CD4-positive, alpha-beta T cell (primary cell): ENCODE measurements at places on chromosomes 2 and 18. TPM values are rescaled to one million over a fixed set of nuclear protein-coding genes. Genes with fewer than 3 reads are reported as not detected.

UGT1A4 gene
- total RNA-seq, result not detected

GREB1L gene
- total RNA-seq, result not detected

GREB1 gene
- total RNA-seq, result 0.31 TPM

SP140 gene
- total RNA-seq, result 55.1 TPM

DES gene
- total RNA-seq, result not detected

MROH2A gene
- total RNA-seq, result not detected

SPHKAP gene
- total RNA-seq, result not detected

SERPINB2 gene
- total RNA-seq, result 0.25 TPM

PREB gene
- 12.3 TPM for total RNA-seq

HNRNPLL gene
- total RNA-seq, result 46.5 TPM

DNA sequence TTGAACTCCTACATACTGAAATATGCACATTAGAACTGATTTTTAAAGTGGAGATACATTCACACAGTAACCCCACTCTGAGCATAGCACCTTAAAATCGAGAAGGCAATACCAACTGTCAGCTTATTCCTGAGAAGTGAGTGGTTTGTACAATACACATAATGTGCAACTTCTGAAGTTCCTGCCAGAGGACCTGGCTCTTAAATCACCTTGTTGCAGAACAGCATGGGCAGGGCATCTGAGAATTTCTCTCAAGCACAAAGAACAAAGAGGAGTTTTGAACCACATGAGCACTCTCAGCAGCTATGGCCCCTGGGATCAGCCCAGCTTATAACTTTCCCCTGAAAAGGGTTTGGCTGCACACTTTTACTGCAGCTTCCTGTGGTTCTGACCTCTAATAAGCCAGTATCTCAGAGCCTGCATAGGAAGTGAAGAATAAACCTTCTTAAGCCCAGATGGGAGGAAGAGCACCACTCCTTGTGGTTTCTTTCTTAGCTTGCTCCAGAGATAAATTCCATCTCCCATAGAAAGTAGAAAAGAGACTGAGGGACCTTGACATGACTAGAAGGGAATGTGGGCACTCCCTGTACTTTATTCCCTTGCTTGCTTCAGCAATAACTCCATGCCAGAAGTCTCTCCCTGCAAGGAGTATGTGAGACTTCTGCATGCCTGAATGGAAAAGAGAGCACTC lies 862.3 kb downstream of the SUCLG1 start:
- DNase-seq, result no peak

DNA sequence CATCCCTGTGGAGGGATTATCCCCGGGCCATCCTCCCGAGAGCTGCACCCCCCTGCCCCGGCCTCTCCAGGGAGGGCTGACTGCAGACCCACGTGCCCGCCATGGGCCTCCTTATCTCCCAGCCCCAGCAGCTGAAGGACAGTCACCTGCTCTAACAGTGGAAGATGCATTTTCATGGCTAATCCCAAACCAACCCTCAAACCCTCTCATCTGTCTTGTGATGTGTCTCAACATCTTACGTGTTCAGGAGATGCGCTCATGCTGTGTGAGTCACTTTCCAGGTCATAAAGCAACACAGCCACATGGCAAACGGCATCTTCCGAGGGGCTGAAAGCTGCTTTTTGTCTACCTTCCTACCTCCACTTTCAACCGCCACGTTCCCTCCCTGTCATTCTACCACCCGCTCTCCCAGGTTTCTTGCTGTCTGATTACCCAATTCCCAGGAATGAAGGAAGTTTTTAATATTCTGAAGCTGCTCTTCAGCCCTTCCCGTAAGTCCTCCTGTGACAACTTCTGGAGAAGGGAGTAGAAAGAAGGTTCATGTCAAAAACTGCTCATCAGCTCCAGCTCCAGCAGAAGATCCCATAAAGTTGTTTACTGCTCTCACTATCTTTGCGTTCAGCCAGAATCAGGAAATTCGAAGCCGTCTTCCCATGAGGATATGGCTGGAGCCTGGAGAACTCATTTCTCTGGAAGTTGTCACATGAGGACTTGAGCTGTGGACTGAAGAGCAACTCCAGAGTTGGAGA lies 54.5 kb downstream of the MBP start:
- no peak for DNase-seq

- no peak for DNase-seq
Observed at GRCh38 chr18:24754583-24755253, 294.3 kb downstream of the HRH4 start.

GRCh38 chr2:24917731-24918325 lies 2.2 kb downstream of the ADCY3 start:
- no peak for DNase-seq

- no peak for DNase-seq
Observed at GRCh38 chr2:235866373-235866772, 301.8 kb downstream of the GBX2 start.

GRCh38 chr2:217725409-217725808 lies 277.4 kb downstream of the TNS1 start:
- no peak for DNase-seq

DNA sequence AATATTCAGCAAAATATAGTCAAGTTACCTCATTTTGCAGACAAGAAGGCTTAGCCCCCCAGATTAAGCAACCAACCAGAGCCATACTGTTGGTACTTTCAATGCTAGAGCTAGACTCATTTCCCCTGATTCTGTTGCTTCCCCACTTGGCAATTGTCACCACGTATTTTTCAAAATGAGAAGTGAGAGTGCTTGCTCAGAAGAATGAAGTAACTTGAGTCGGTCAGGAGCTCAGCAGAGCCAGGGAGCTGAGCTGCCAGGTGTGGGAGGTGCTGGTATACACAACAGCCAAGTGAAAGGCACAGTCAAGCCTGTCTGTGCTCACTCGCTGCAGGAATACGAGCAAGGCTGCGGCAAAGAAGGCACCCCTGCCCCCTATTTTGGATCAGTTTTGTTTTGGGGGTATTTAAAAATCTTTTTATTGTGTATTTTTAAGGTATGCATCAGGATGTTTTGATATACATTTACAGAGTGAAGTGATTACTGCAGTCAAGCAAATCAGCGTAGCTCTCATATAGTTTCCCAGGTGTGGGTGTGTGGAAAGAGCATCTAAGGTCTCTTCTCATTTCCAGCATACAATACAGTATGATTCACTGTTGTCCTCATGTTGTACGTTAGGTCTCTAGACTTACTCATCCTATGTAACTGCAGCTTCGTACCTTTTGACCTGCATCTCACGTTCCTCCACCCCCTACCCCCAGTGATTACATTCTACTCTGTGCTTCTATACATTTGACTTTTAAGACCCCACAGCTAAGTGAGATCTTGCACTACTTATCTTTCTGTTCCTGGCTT lies 62.4 kb downstream of the MRPS9 start:
- no peak for DNase-seq

- DNase-seq, result no peak
Observed at GRCh38 chr2:88127638-88127887, 299 bp downstream of the FABP1 start.

DNA sequence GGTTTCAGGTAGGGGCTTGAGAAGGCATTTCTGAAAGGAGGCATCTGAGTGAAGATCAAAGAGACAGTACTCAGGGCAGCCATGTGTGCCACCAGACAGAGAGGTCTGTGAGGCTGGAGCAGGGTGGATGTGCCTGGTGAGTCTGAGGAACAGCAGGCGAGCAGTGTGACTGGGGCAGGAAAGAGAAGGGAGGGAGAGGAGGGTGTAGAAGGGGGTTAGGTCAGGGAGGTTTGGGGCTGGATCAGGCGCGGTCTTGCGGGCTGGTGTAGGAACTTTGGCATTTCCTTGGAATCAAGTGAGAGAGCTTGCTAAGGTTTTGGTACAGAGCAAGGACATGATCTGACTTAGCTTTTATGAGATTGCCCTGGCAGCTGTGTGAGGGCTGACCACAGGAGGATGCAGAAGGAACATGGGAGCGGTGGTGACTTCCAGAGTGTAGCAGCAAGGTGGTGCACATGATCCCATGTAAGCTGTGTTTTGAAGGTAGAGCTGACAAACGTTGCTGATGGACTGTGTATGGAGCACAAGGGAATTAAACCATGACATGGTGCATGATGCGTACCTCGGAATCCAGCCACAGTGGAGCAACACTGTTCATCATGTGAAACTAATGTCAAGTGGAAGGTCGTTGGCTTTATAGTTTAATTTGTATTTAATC lies 13.9 kb downstream of the RAB31 start:
- no peak for DNase-seq

DNA sequence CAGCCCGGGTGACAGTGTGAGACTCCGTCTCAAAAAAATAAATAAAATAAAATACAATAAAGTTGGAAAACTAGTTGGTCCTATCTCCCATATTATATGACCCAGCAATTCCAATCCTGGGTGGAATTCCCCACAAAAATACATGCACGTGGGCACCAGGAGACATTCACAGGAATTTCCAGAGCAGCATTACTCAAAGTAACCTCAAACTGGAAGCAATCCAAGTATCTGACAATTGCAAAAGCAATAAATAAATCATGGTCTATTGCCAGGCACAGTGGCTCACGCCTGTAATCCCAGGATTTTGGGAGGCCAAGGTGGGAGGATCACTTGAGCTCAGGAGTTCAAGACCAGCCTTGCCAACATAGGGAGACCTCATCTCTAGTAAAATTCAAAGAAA lies 101.2 kb upstream of the MAP4K4 start:
- DNase-seq, result no peak

- DNase-seq, result no peak
Observed at GRCh38 chr2:142180820-142181533, 50.2 kb upstream of the LRP1B start.

DNA sequence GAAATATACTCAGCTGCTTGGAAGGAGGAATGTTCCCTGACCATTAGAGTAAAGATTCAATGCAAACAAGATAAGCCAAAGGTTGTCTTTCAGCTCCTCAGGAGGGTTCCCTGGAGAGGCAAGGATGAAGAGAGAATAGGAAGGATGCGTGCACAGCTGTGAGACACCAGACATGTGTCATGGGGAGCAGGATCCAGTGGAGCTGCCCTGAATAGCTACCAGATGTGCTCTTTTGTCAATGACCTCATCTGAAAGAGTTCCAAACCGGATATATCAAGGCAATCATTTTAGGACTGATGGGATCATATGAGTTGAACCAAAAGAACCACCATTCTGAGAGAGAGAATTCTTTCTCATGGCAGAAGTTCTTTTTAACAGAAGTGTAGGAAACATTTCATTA lies 490.6 kb downstream of the IRS1 start:
- no peak for DNase-seq
